ENCODE measurements at places on chromosomes 1 and 21. TPM values are rescaled to one million over a fixed set of nuclear protein-coding genes. Genes with fewer than 3 reads are reported as not detected.

The KIF26B gene
- total RNA-seq = 4.6 TPM

DNA sequence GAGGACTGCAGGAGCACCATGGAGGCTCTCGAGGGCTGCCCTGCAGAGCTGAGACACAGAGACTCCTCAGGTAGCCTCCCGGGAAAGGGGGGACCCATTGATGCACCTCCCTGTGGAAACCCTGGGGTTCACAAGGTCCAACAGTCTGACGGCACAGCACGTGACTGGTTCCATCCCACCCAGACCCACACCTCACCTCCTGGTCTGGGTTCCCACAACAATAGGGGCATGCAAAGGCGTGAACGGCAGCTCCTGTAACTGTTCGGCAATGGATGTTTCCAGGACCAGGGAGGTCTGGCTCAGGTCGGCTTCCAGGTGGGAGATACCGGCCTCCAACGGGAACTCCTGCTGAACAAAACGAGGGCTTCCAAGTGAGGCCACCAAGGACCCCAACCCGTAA, 86.8 kb downstream of the NPHP4 start:
- no peak for DNase-seq

DNA sequence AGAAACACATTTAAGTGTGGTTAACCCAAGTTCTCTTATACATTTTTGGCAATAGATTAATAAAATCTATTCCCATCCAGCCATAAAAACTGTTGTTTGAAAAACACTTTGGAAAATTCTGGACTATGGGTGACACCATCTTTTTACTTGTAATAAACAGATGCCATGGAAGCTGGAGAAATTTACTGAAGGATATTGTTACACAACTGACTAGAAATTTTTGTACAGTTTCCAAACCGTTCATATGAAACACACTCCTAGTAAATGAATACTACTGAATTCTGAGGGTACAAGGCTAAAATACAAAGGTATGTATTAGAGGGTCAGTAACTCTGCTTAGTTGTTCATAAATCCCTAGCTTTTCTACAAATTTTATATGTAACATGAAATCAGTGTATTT, 48.7 kb downstream of the TRIM33 start:
- DNase-seq = no peak

- DNase-seq = no peak
Observed at GRCh38 chr1:41232305-41232704, 9.8 kb downstream of the SCMH1 start.

DNA sequence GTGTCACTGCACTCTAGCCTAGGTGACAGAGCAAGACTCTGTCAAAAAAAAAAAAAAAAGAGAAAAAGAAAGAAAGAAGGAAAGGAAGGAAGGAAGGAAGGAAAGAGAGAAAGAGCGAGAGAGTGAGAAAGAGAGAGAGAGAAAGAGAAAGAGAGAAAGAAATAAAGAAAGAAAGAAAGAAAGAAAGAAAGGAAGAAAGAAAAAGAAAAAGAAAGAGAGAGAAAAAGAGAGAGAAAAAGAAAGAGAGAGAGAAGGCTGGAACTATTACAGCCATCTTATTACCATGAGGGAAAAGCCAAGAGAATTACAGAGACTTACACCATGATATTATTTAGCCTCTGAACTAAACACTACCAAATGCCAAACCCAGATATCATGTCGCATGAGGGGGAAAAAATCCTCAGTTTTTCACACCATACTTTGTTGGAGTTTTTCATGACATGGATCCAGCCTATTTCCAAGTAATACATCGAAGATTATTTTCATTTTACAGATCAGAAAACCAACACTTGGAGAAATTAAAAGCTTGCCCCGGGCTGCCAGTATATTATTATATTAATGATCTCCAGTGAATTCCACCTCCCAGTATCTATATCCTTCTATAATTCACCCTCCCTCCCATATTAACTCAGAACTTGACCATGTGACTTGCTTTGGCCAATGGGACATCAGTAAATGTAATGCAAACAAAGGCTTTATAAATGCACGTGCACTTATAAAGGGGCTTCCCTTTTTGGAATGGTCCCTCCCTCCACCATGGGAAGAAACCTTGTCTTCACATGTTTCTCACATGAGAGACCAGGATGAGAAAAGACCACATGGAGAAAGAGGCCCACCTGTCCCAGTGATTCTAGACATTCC, 148.6 kb downstream of the MIS18A start:
- no peak for DNase-seq

- no peak for DNase-seq
Observed at GRCh38 chr1:155942578-155943141, 1.2 kb downstream of the RXFP4 start.

DNA sequence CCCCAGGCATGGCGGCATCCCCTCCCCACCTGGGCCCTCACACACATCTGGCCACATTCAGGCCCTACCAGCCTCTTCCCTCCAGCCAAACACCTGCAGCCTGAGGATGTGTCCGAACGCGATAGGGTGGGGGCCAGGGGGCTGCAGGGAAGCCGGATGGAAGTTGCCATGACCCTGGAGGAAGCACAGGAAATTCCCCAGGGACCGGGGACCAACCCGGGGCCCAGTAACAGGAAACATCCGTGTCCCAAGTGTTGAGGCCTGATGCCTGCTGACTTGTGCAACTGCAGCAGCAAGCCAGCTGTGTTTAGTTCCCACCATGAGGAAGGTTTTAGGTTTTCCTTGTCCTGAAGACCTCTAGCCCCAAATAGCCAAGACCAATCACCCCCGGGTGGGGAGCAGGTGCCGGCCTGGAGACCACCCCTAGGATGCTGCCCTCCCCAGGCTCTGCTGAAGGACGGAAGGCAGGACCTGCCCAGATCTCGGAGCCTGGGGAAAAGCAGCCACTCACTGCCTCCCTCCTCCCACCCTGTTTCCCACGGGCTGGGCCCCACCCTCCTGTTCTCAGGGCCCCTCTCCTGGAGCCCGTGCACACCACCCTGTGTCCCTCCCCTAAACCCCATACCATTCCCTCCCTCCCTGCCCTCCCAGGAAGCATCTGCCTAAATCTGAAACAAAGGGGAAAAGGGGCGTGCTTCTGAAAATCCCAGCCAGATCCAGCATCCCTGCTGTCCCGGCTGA, 29.8 kb downstream of the MEGF6 start:
- DNase-seq = no peak

DNA sequence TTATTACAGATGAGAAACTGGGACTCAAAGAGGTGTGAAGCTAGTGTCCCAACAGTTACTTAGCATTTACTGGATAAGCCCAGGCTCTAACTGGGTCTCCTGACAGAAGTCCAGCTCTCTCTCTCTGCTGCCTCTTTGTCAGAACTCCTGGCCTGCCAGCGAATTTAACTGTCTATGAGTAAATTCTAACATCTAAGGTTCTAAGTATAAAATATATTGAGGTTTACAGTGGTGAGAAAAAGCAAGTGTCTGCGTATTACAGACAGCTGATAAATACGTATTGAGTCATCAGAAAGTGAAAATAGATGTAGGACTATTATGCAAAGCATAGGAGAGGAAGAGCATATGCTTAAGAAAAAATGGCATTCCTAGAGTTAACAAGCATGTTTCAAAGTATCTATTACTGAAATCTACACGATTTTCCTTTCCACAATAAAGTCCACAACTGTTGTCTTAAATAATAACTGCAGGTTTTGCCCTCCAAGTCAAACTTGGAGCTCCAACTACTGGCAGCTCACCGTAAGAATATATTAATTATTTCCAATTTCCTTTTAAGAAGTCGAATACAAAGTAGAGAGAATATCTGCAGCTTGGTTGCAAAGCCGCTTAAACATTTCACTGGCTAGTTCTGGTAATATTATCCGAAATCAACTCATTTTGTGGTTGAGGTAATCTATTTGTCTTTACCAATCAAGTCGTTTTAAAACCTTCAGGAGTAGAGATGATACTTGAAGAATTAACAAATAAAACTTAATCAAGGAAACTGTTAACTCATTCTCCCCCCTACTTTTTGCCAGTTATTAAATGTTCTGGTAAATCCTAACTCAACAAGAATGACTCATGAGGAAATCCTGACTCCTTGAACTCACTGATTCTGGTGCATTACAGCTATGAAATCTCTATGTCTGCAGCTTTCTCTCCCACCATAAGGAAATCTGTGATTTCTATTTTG, 1.4 kb upstream of the RGS2 start:
- peak; percentile 25 for DNase-seq

The MAB21L3 gene
- not detected for total RNA-seq

- DNase-seq = peak; percentile 8
Observed at GRCh38 chr1:153032677-153033308, 1.8 kb downstream of the SPRR1B start.

All from body of pancreas (tissue), 4 donors.